ENCODE measurements at places on chromosomes 2 and 18.

DNA sequence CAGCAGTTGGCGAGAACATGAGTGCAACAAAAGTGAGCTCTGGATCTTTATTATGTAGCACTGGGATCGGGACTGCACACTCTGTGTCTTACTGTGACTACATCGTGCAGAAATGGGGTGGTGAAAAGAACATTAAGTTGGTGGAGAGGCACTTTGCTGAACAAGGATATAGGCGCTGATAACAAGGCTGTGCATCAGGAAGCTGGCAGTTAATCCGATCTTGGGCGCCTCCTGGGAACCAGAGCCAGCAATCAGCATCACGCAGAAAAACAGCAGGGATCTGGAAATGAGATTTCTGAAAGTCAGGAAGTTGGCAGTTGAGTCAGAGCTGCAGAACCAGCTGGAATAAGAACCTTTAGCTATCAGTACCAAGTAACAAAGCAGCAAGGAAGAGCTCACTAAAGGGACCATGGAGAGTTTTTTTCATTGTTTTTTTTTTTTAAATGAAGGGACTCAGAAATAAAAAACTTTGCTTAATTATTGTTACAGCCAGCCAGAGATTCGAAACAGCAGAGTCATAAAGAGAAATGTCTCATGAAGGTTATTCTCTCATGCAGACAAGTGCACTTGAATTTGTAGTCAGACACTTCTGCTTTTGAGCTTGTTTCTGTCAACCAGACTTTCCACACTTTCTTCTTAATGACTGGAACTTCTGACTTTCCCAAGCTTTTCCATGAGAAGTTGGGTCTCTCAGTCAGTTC is 22.8 kb upstream of the MYO3B start:
- DNase-seq: no peak

DNA sequence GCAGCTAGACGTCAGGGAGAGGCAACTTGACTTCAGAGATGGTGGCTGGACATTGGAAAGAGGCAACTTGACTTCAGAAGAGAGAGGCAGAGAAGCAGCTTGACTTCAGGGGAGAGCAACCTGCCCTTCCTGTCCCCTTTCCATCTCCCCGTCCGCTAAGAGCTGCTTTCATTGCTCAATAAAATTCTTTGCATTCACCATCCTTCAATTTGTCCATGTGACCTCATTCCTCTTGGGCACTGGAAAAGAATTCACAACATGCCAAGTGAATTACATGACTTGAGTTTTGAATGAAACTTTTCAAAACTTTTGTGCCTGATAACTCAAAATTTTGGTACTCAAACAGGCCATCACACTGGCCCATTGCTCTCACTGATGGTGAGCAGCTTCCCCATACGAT is 158.9 kb downstream of the DPP4 start:
- no peak for DNase-seq

- DNase-seq: no peak
Measured at GRCh38 chr18:51135364-51135763, 62.1 kb downstream of the MEX3C start.

DNA sequence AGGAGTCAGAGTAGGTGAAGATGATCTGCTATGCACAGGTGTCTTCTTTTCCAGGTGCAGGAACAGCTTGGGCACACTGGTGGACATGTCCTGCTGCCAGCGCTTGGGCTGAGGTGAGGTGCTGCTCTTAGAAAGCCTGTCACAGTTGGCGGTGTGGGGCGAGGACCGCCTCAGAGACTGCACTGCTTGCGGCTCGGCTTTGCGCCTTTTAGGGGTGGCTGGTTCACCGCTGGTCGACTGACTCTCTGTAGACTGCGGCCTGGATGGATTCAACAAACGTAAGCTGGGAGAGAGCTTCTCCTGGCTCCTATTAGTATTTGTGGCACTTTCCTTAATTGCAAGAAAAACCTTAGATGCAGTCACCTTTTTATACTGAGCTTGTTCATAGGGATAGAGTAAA is 1.7 kb downstream of the MSL3B start:
- DNase-seq: no peak

GRCh38 chr2:56185101-56185581 is 1.4 kb downstream of the CCDC85A start:
- no peak for DNase-seq

- DNase-seq: no peak
Measured at GRCh38 chr2:193072647-193073046, 877.9 kb upstream of the TMEFF2 start.

Data from CD4-positive, alpha-beta memory T cell (primary cell).